Stimulated activated CD8-positive, alpha-beta memory T cell treated with anti-CD3 and anti-CD28 coated beads, Interleukin-7, amount 100 ng/mL, for 1 hour (primary cell): ENCODE measurements at places on chromosomes 2 and 18.
A peak's percentile ranks its signal among the peaks of the same experiment; 100 is the strongest.

GRCh38 chr2:196257086-196257485 lies 85.7 kb upstream of the STK17B start:
- DNase-seq: no peak

DNA sequence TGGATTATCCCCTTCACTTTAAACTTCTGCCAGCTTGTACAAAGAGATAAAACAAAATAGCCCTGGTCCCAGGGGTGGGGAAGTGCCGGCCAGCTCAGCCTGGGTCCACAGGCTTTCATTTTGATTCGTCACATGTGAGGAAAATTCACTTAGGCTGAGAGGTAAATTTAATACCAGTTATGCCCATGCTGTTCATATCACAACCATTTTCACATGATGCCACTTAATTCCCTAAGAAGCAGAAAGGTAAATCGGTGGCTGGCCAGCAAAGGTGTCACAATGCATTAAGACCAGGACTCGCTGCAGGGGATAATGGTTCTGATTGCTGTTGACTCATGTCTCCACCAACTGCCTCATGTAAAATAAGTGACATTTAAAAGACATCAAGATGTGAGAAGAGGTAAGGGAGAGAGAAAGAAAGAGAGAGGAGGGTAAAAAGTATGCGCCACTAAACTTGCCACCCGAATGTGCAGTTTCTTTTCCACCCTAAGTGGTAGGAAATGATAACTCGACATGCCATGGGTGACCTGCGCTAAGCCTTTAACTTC lies 261.0 kb upstream of the SIX3 start:
- no peak for DNase-seq

DNA sequence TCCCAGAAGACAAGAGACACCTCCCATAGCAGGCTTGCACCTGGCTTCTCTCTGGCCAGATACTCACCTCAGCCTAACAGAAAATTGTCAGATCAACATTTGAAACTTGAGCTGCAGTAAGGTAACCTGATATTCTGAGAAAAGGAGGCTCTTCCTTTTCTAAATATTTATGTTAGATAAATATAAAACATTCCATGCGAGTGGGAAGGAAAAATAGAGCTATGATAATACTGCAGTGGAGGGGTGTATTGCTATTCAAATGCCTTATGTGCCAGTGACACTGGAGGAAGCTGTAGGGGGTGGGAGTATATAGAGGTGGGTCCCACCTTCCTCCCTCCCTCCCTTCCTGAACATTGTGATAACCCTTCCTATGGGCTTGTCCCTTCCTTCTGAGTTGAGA lies 515.5 kb upstream of the CHAC2 start:
- DNase-seq: no peak

DNA sequence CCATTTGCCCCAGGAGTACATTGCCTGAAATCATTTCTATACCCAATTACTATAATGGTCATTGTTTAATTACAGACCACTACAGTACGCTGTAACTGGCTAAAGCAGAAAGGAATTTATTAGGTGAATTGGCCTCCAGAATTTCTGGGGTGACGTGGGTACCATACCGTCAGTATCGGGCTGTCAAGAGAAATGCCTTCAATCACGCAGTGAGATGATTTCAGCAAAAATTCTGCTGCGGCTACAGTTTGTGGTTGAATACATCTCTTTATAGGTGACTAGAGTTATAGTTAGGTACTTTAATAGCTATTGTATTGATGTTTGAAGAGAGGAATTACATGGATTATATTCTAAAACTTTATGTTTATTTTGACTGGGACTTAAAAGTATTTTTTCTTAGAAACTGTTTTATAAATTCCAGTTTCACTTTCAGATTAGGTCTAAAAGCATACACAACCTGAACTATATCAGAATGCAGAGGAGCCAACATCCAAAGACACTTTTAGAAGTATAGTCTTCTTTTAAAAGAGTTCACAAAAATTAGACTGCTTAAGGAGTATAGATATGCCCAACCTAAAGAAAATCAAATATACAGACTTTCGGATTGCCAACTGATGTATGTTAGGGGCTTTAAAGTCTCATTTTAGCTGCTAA lies 128.4 kb downstream of the TTC27 start:
- no peak for DNase-seq

DNA sequence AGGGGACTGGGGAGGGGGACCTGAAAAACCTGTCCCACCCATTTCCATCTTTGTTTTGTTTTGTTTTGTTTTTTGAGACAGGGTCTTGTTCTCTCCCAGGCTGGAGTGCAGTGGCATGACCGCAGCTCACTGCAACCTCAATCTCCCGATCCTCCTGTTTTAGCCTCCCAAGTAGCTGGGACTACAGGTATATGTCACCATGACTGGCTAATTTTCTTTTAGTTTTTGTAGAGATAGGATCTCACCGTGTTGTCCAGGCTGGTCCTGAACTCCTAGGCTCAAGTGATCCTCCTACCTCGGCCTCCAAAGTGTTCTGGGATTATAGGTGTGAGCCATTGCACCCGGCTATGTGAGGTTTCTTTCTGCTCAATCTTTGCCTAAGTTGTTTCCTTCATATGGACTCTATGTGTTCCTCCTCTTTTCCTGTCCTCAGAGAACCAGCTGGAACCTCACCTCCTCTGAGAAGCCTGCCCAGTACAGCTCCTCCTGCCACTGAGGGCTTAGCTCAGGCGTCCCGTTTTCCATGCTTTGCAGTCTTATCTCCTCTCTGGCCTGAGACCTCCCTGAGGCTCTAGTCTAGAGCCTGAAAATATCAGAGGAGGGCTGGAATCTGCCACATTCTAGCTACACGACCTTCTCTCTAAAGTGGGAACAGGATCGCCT lies 74.8 kb downstream of the HS1BP3 start:
- no peak for DNase-seq

- no peak for DNase-seq
These were observed 219.3 kb downstream of the PID1 start for GRCh38 chr2:229051798-229052197.

DNA sequence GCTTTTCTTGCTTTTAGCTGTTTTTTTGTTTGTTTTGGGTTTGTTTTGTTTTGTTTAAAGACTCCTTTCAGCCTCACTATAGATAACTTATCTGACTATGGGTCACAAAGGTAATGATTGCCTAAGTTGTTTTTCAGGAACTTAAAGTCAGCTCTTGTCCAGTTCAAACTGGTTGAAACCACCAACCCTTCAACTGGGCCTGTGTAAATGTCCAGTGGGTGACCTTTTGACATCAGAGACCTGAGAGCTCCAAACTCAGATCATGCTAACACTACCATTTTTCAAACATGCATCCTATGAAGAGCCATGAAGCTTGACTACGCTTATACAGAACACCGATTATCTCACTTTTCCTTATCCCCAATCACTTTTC lies 144.6 kb upstream of the RMP24 start:
- DNase-seq: no peak

DNA sequence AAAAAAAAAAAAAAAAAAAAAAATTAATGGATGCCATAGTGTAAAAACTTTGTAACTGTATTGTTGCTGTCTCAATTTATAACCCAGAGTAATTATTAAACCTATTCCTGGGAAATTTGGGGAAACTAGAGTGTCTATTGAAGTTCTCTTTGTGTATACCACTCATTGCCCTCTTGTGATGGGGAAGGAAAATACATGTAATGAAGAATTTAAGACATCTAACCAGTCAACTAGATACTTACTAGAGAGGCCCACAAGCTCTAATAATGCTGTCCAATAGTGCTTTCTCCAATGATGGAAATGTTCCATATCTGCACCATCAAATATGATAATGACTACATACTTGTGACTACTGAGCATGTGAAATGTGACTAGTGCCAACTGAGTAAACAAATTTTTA lies 168.5 kb upstream of the SLC39A10 start:
- no peak for DNase-seq

DNA sequence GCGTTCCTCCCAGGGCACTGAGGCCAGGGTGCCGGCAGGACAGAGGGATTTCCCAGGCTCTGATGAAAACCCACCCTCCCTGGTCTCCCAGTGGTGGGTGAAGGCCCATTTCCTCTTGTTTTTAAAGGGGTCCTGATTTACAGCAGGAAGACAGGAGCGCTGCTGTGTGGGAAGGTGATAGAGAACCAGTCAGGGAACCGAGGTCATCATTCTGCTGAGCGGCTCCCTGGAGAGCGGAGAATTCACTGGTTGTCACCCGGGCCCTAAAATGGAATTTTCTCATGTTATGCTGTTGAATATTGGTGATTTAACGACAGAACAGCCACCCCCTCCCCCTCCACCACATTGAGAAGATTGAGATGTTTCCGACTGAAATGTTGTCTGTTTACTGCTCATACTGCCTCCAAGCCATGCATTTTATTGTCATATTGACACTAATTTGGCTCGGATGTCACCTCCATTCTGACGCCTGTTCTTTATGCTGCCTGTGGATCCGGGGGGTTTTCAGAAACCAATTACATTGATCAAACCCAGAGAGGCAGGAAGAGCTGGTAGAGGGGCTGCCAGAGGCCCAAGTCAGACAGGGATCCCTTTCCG lies 225.2 kb downstream of the GLI2 start:
- DNase-seq: no peak

DNA sequence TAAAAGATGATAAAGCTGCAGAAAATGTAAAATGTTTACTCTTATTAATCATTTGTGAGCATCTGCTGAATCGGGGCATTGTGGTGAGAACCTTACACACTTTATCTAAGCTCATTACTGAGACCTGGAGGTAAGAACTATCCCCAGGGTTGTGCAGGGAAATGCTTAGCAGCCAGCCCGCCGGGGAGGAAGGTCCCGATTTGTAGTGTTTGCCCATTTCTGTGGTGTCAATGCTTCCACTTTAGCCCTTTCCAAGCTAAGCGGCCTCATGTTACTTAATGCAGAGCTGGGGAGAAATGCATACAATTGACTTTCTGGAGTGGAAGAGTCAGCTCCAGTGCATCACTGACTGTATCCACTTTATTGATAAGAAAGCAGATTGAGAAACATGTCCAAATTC lies 20.8 kb upstream of the KCNK3 start:
- DNase-seq: no peak

- DNase-seq: no peak
These were observed 3.2 kb downstream of the HOXD9 start for GRCh38 chr2:176125772-176126054.

DNA sequence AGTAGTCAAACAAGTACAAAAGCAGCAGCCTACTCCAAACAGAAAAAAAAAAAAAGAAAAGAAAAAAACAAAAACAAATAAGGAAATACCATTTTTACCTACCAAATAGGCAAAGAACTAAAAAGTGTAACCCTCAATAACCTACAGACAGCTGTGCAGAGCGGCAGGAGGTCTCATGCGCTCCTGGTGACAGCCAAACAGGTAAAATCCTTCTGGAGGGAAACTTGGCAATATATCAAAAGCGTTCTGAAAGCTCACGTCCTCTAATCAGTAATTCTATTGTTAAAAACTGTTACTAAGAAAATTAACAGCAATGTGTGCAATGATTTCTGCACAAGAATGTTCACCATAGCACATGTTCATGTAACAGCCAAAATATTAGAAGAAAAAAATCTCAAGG lies 105.6 kb downstream of the AFF3 start:
- DNase-seq: no peak

DNA sequence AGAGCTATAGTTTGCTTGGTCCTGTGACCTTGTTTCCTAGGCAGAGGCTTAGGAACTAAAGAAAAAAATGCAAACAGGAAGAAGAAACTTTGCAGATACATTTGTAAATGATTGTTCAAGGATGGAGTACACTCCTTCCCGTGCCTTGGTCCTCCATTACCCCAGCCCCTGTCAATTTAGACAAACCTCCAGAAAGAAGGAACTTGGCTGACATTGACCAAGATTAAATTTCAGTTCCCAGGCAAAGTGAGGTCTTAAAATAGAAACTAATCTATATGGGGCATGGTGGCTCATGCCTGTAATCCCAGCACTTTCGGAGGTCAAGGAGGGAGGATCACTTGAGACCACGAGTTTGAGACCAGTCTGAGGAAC lies 179.9 kb upstream of the FN1 start:
- no peak for DNase-seq

GRCh38 chr2:30208453-30208852 lies 22.9 kb upstream of the LBH start:
- DNase-seq: peak; percentile 14

- no peak for DNase-seq
These were observed 50.6 kb downstream of the MAPRE2 start for GRCh38 chr18:35091841-35092240.

DNA sequence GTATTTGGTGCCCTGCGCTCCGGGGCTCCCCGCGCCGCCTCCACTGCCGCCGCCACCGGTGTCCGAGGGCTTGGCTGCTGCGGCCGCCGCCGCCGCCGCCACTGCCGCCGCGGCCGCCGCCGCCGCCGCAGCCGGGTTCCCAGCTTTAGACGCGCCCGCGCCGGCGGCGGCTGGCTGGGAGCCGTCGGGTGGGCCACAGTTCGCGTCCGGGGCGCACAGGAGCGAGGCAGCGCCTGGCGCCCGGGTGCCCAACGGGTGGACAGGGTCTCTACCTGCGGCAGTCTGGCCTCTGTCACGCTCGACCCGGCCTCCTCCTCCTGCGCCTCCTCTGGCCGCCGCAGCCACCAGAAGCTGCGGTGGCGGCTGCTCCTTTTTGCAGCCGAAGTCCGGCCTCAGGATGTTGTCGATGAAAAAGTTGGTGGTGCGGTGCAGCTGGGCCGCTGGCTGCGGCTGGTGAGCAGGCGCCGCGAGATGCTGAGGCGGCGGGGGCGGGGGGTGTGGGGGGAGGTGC lies 951 bp downstream of the EN1 start:
- no peak for DNase-seq

DNA sequence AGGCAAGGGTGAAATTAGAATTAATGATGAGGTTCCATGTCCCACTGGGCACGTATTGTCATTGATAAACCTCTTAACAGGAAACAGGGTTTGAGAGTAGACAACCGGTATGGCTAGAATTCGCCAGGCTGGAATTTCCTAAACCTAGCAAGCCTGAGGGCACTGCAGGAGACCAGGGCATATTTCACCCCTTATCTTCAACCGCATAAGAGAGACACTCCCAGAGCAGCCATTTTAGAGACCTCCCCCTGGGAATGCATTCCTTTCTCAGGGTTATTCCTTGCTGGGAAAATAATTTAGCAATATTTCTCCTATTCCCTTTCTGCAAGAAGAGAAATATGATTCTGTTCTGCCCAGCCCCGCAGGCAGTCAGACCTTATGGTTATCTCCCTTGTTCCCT lies 334.6 kb upstream of the LYPD1 start:
- DNase-seq: no peak

GRCh38 chr2:43161650-43162510 lies 64.5 kb downstream of the ZFP36L2 start:
- no peak for DNase-seq

GRCh38 chr2:73844087-73844486 lies 15.3 kb downstream of the STAMBP start:
- no peak for DNase-seq

- no peak for DNase-seq
These were observed 138.6 kb downstream of the DNER start for GRCh38 chr2:229575569-229576315.

DNA sequence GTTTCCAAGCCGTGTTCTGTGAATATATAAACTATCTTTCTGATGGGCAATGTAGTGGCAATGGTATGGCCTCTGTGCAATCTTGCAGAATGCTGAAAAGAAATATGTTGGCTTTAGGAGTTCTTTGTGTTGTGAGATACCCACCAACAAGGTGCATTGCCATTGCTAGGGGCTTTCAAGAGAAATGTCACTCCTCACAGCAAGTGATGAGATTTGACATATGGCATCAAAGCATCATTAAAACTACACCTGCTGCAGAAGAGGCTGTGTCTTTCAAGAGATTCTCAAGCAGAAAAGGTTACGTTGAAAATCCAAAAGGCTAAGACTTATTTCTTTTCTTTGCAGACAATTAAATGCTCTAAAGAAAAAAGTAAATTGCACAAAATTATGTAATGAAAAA lies 1110.8 kb downstream of the CBLN2 start:
- DNase-seq: no peak
